Stimulated activated CD4-positive, alpha-beta T cell treated with anti-CD3 and anti-CD28 coated beads, Interleukin-1b, Interleukin-23, amount 100 ng/mL, for 1 hour (primary cell): ENCODE measurements at places on chromosomes 1 and 21.

DNA sequence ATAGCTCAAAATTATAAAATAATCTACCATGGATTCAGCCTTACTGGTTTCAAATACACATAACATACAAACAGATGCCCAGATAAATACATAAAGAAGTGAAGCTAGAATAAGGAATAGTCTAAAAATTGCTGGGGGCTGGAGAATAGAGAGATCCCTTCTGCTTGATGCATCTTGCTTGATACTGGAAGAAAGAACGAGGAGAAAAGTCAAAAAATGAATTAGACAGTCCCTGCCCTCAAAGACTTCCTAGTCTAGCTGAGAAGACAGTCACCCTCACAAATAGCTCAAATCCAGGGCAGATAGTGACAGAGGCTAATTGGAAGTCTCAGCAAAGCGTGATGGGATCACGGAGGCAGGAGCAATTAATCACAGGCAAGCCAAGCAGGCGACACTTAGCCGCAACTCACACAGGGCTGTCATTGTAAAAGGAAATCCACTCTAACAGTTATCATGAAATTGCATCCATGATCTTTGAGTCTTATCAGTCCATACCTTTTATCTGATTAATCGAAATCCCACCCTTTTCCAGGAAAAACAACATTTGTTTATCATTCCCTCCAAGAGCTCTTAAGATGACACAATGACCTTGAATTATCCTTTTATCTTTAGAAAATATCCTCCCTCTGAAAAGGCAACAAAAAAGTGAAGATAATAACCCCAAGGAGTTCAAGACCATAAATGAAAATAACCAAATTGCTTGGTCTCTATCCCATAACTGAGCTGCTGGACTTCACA is 59.7 kb upstream of the TIAM1 start:
- DNase-seq, result no peak

DNA sequence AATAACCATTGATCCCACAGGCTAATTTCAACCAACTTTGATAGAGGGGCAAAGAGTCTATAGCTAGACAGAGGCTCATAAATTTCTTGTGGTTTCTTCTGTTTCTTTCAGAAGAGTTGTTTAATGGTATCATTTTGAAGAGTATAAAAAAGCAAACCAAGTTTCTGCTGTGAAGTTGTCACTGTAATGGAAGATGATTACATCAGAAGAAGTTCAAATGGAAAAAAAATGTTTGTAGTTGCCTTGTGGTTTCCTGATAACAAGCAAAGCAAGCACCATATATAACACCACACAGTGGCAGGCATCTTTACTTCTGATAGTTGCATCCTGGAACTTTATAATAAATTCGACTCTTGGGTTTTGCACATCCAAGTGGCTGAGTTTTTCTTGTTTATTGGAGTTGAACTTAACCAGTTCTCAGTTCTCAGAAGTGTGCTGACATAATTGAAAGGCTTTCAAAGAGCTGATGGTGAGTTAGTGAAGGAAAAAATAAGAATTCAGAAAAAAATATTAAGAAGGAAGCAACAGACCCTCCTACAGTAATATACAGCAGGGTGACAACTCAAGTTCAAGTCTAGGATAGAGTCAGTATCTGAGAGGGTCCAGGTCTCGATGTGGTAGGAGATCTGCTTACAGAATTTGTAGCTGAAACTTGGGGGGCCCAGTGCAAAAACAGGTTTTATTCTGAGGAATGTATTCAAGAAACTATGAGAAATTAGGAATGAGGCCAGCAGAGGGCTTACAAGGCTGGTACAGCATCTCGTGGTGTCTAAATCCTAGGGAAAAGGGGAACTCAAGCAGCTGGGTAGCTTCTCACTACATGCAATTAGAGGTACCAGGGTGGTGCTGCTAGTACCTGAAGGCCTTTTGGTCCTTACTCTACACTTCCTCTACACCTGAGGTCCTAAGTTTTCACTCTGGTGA is 123.5 kb downstream of the CRB1 start:
- no peak for DNase-seq

- DNase-seq, result no peak
Measured at GRCh38 chr21:43676391-43676790, 17.0 kb downstream of the RRP1B start.

- DNase-seq, result no peak
Measured at GRCh38 chr1:239930686-239931262, 160.9 kb upstream of the FMN2 start.

DNA sequence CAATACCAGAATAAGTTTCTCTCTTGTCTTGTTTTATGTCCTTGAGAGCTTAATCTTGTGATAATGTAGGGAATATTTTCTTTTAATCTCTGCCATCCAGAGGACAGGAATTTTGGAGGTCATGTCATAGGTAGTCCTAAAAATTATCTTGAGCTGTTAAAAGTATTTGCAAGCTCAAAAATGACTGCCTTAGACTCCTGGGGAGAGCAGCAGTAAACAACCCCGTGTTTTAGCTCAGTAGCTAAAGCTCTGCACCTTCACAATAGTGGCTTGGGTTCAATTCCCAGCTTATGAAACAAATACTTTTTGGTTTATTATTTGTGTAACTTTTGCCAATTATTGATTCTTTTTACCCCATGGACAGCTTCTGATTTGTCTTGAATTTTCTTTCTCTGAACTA is 99.4 kb upstream of the OLFM3 start:
- DNase-seq, result no peak

GRCh38 chr21:37529649-37530048 is 163.1 kb downstream of the DYRK1A start:
- DNase-seq, result no peak

- no peak for DNase-seq
Measured at GRCh38 chr1:8764293-8764937, 53.0 kb downstream of the RERE start.

DNA sequence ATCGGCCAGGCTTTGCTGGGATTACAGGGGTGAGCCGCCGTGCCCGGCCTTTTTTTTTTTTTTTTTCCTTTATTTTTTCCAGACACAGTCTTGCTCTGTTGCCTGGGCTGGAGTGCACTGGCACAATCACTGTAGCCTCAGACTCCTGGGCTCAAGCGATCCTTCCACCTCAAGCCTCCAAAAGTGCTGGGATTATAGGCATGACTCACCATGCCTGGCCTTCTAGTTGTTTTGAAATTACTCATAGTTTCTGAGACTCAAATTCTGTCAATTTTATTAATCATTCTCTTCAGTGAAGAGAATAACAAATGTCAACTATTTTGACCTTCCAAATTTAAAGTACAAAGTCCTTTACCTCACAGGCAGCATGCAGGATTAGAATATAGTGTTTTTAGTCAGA is 374.5 kb downstream of the PLA2G4A start:
- no peak for DNase-seq

GRCh38 chr1:12413664-12414410 is 184.0 kb downstream of the VPS13D start:
- no peak for DNase-seq

- peak; percentile 33 for DNase-seq
Measured at GRCh38 chr1:52141513-52142219, at the start of gene ZFYVE9. ZFYVE9 (plus strand) TSS chr1:52142089; CDS start chr1:52233207, 91,118 bp downstream.

- DNase-seq, result no peak
Measured at GRCh38 chr1:12448746-12449177, 169.2 kb downstream of the DHRS3 start.

DNA sequence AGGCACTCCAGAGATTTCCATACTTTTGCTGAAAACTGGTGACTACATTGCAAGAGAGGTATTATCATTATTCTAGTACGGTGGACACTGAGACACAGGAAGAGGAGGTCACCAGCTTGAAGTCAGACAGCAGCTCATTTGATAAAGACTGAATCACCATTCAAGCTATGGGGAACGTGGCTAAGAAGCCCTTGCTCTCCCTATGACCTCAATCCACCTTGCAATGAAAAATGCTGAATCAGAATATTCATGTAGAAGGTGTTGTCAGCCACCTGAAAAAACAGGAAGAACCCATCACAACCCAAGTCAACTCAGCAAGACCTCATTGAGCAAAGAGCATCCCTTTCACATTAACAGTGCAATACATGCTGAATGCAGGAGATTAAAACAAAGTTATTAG is 59.0 kb upstream of the FGGY start:
- DNase-seq, result no peak

DNA sequence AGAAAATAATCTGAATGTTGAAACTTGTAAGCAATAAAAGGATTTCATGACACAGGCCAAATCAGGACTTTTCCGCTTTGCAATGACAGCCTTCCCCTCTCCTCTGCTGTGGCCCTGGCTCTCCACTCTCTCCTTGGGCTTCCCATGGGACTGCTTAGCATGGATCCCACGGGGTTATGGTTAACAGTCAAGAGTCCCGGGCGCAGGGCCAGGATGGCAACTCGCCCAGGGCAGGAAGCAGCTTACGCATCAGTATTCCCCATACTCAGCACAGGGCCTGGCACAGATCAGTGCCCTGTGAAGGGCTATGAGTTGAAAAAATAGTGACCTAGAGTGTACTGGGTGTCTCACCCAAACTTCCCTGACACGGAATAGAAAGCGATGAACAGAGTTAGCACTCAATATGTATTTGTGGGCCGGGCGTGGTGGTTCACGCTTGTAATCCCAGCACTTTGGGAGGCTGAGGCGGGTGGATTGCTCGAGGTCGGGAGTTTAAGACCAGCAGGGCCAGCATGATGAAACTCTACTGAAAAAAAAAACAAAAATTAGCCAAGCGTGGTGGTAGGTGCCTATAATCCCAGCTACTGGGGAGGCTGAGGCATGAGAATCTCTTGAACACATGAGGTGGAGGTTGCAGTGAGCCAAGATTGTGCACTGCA is 29.1 kb upstream of the GRHL3 start:
- DNase-seq, result no peak

GRCh38 chr1:202638019-202638700 is 72.1 kb downstream of the SYT2 start:
- no peak for DNase-seq

GRCh38 chr1:2108213-2108876 is 58.1 kb downstream of the PRKCZ start:
- DNase-seq, result no peak

- no peak for DNase-seq
Measured at GRCh38 chr1:209884665-209885117, 53.3 kb upstream of the SYT14 start.

DNA sequence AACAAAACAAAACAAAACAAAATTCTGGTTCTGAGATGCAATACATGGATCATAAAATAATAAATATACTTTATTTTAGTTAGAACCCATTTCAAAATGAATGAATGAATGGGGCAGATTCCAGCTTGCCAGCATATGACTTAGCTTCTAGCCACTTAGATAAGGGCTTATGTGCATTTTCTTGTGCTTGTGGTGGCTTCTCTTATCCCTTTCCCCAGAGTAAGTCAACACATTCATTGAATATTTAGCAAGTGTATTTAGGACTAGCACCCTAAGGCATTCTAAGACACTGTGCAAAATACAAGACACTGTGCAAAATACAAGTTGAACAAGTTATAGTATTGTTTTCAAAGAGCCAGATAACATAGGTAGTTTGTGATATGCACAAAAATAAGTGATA is 4.7 kb downstream of the ADIPOR1 start:
- no peak for DNase-seq

DNA sequence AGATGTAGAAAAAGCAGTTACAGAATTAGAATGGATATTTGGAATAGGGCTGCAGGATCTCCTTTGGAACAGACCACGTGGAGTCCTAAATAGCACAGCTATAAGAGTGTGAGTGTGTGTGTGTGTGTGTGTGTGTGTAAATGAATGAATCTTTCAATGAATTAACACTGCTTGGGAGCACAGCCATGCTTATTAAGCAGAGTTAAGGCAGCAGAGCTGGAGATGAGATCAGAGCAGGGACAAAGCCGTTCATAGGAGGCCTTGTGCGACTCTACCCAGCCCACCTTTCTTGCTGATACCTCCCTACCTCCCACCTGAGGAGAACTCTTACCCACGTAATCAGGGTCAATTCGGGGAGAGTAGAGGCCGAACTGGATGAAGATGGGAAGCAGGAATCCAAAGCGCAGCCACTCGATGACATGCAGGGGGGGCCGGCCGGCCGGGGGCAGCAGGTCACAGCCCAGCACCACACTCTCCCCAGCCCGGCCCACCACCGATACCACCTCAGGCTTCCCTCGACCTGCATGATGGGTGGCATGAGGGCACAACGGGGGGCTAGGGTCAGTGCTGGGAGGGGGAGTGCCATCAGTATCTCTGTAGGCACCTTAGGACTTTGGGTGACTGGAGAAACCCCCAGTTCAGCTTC is 2.7 kb downstream of the IGSF9 start:
- DNase-seq, result no peak

- no peak for DNase-seq
Measured at GRCh38 chr1:245173446-245174211, 18.8 kb downstream of the KIF26B start.

DNA sequence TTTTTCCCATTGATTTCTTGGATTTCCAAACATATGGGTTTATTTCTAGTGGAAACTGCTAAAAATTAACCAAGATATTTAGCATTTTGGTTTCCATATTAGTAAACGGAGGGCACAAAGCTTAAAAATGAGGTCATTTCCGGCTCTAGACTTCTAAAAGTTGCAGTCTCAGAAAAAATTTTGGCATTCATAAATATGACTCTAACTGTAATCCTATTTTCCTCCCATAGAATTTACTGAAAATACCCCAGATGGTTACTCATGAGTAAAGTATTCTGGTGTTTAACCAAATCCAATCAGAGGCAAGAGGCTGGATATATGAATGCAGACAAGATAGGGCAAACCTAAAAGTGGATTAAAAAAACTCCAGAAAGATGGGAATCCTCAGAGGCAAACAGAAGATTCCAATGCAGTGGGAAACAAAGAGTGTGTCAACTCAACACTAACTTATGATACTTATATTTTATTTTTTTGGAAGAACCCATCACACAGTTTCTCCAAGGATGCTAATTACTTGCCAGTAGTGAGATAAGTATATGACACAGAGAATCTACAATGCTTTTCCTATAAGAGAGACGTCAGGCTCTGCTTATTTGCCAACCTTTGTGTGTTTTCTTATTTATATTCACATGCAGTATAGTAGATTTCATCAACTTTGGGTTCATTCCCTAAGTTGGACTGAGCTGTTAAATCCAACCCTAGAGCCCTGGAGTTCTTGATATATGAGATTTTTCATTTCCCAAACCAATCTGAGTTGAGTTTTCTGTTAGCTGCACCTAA is 90.1 kb upstream of the BCL10 start:
- DNase-seq, result no peak

DNA sequence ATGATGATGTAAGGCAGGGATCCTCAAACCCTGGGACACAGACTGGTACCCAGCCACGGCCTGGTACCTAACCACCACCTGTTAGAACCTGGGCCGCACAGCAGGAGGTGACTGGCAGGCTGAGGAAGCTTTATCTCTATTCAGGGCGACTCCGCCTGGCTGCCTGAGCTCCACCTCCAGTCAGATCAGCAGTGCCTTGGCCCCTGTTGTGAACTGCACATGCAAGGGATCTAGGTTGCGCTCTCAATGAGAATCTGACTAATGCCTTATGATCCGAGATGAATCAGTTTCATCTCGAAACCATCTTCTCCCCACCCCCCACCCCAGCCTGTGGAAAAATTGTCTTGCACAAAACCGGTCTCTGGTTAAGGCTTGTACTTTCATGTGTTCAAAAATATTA is 4.2 kb downstream of the RNPC3 start:
- DNase-seq, result no peak

DNA sequence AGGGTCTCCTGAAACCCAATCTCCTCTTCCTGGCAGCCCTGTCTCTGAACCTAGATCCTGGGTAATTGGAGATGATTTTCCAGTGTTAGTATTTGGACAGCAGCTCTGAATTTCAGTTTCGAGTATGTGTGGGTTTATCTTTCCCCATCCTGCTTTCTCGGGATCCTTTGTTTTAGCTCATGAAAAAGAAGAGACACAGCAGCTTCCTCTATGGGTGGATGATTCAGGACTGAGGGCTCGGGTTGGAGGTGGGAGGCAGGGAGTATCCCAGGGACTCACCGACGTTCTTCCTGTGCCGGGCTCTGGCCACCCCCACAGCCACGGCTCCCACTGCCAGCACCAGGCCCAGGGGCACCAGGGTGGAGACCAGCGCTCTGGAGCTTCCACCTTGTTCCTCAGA is 10.4 kb upstream of the FCMR start:
- DNase-seq, result no peak
